Activated CD4-positive, alpha-beta T cell treated with anti-CD3 and anti-CD28 coated beads, Interleukin-2, amount 10 ng/mL, durations not matched to agents 7 days and 5 days (primary cell): ENCODE measurements at places on chromosomes 6 and 20.
A peak's percentile ranks its signal among the peaks of the same experiment; 100 is the strongest.

DNA sequence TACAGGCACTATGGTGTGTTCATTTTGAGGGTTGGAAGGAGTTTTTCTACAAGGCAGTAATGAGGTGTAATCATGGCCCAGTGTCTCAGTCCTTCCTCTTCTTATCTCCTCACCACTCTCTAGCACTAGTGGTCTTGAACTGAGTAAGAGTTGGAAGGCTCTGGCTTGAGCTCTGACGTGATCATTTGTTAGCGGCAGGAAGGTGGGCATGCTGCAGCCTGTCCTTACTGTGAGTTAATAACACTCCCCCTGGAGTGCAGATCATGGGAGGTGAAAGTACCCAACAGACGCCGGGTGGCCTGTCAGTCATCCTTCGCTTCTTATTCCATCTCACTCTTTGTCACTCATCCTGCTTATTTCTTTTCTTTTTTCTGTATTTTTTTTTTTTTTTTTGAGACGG lies 356.9 kb downstream of the CDKAL1 start:
- DNase-seq = no peak

- DNase-seq = no peak
Measured at GRCh38 chr6:51167468-51167867, 348.8 kb downstream of the TFAP2B start.

DNA sequence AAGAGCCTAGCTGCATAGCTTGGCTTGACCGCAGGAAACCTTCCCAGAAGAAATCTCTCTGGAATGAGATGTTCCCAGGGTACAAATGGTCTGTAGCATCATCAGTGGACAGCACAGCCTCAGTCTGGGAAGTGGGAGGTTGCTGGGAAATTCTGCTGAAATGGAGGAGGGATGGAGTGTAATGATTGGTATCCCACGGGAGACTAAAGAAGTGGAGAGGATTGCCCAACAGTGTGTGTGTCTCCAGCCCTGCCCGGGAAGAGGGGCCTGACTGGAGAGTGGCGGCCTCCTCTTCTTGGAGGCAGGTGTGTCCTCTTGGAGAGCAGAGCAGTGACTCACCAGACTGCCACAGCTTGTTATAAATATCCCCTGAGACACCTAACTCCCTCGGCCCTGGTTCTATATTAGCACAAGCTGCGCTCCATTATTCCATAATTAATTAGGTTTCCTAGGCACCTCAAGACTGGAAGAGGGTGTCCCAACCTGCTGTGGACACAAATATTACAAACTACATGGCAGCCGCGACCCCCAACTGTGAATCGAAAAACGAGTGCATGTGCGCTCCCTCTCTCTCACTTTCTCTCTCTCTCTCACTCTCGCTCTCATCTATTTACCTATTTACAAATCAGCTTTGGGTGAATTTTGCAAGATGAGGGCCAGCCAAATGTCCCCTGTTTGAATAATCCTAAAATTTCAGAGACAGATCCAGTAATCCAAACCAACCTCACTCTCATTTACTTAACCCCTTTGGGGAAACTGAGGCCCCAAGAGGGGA lies 68.8 kb downstream of the FGD2 start:
- no peak for DNase-seq

GRCh38 chr6:31814677-31815024 lies 432 bp downstream of the HSPA1L start:
- peak; percentile 82 for DNase-seq

DNA sequence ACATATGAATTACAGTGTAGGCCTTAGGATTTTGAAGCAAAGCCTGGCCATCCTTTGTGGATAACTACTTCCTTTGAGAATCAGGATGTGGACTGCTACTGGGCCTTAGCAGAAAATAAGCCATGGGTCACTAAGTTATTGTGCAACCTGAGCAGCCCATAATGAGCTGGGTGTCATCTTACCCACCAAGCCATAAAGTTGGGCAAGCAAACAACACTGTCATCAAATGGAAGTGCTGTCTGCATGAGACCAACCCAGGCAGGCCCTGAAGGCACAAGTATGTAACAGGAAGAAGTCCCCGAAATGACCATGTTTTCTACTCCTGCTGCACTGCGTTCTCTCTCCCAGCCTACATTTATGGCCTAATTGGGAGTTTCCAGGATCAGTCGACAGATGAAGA lies 205.6 kb upstream of the GGTLC1 start:
- no peak for DNase-seq

DNA sequence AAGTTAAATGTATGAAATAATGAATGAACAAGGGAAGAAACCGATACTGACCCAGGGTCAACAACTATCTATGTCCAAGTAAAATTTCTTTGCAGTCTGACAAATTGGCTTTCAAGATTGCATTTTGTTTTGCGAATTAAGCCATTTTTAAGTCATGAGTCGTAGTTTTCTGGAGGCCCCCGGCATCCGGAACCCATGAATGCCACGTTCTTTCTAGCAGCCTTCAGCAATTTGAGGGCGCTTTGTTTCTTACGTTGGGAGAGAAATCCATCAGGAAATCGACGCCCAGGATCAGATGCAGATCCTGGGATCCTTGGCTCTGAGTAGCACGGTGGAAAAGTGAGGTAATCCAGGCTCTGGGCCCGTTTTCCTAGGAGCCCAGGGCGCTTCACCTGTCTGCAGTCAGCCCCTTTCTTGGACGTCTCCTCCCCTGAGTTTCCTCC lies 309 bp upstream of the ABRACL start:
- DNase-seq = no peak

DNA sequence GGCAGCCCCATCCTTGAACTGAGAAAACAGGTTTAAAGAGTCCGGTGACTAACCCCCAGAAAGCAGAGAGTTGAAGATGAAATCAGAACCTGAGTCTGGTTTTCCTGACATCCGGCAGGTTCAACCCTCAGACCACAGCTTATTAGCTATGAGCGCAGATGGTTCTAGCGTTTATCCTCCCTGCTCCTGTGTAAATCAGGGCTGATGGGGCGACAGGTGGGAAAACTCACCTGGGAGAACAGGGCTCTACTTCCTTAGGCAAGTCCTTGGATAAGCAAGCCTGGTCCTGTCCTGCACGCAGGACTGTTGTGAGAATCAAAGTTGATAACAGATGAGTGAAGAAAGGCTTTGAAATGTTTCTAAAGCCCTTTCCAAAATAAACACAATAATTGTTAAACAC lies 31.4 kb downstream of the GHRH start:
- DNase-seq = no peak

GRCh38 chr6:108884211-108885059 lies 36.2 kb downstream of the ARMC2 start:
- no peak for DNase-seq

- DNase-seq = no peak
Measured at GRCh38 chr6:121584586-121585369, 149.3 kb downstream of the GJA1 start.

DNA sequence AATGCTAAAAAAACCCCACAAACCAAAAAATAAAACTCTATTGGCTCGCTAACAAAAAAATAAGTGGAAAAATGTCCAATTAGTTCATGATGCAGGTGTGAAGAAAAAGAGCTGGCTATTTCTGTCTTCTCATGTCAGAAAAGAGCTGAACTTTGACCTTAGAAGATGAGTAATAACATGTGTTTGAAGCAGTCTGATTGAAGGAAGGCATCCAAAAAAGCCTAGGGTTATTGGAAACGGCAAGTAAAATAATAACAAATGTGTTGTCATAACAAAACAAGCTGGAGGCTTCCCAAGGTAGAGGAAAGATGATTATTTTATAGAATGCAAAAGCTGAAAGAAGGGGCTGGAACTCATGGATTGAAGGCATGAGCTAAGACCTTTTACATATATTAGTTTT lies 94.4 kb upstream of the FAM184A start:
- no peak for DNase-seq

DNA sequence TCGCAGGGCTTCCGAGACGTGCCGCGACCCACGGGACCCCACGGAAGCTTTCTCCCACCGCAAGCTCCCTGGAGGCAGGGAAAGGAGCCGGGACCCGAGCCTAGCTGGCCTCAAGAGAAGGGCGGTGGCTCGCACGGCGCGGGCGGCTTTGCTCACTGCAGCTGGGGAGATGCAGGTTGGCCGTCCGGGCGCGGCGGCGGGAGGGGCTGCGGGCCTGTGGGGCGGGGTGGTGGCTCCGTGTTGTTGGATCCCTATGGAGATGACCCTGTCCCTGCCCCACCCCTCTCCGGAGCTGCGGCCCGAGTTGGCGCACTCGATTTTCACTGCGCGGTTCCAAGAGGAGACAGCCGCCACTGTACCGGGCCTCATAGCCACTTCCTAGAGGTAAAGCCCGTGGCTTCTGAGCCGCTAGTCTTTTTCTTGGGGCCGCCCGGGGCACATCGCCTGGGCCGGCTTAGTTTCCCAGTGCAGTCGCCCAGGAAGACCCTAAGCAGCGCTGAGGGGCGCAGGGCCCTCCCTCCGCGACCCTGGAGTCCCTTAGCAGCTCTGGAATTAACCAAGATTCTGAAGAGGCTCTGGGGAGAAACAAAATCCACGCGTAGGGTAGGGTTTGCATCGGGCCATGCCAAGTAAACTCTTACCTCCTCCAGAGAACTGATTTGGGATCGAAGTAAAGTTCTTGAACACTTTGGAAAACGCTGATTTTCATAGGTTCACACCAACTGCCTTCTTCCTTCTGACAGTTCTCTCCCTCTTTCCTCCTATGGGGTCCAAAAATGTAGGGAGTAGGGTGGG lies at the start of gene ECT2L:
ECT2L (plus strand) TSS at position 279 of the 795 bp plus-strand sequence. CDS start 17,188 bp downstream, outside the sequence.
- no peak for DNase-seq

- no peak for DNase-seq
Measured at GRCh38 chr6:44058617-44059358, 68.5 kb downstream of the MRPL14 start.

- DNase-seq = no peak
Measured at GRCh38 chr20:47694021-47694818, 91.1 kb downstream of the SULF2 start.

GRCh38 chr6:49646130-49646824 lies 9.6 kb upstream of the RHAG start:
- no peak for DNase-seq

GRCh38 chr20:41287327-41287726 lies 30.2 kb downstream of the ZHX3 start:
- DNase-seq = no peak

DNA sequence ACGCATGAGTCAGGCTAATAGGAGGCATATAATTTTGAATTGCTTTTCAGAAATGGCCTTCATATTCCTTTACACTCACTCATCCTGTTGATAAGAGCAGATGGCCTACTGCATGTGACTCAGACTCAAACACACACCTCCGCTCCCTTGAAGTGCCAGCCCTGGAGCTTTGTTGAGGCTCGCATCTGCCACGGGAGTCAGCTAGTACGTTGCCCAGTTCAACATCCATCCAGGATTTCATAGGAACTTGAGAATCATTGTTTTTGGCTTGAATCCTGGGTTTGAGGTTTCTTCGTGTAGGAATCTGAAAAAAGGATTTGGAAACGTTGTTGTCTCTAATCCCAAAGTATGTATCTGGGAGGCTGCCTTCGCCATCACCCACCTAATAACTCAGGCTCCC lies 87.4 kb upstream of the JAG1 start:
- DNase-seq = no peak

DNA sequence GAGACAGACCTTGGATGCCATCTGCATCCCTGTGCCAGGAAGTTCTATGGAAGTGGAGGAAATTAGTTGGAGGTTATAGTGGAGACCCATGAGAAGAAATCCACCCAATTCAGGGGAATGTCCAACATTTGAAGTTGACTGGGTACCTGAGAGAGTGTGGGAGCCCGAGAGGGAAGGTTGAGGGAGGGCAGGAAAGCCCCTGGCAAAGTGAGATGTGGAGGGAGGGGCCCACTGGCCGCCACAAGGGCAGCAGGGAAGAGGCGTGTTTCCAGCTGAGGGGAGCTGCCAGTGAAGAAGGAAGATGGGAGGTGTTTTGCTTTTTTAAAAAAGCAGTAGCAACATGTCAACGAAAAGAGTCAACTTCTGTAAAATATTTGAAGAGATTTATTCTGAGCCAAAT lies 16.3 kb upstream of the SERPINB9 start:
- no peak for DNase-seq

DNA sequence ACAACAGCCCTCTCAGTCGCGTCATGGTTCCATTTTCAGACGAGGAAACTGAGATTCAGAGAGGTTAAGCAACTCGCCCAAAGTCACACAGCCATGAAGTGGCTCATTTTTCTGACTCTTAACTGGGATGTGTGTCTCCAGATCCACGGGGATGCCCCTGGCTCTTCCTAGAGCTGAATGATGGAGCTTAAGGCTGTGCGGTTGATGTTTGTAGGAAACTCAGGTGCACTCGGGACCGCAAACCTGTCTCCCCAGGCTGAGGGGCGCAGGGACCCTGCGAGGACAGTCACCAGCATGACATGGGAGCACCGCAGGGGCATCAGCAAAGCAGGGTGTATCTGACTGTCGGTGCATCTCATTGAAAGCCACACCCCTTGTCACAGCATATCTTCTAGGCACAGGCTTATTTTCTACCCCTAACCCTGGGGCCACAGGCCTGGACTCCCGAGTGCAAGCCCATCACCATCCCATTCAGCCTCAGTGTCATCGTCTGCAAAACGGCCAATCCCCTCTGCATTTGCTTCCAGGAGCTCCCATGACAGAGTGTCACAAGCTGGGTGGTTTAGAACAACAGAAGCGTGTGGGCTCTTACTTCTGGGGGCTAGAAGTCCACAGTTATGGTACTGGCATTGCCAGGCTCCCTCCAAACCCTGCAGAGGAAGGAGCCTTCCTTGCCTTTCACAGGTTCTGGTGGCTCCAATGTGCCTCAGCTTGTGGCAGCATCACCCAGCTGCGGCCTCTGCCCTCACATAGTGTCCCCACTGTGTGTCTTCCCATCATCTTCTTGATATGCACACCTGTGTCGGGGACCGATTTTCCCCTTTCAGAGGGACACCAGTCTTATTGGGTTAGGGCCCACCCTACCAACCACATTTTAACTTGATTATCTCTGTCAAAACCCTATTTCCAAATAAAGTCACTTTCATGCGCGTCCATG lies 9.9 kb upstream of the ARHGAP40 start:
- no peak for DNase-seq

DNA sequence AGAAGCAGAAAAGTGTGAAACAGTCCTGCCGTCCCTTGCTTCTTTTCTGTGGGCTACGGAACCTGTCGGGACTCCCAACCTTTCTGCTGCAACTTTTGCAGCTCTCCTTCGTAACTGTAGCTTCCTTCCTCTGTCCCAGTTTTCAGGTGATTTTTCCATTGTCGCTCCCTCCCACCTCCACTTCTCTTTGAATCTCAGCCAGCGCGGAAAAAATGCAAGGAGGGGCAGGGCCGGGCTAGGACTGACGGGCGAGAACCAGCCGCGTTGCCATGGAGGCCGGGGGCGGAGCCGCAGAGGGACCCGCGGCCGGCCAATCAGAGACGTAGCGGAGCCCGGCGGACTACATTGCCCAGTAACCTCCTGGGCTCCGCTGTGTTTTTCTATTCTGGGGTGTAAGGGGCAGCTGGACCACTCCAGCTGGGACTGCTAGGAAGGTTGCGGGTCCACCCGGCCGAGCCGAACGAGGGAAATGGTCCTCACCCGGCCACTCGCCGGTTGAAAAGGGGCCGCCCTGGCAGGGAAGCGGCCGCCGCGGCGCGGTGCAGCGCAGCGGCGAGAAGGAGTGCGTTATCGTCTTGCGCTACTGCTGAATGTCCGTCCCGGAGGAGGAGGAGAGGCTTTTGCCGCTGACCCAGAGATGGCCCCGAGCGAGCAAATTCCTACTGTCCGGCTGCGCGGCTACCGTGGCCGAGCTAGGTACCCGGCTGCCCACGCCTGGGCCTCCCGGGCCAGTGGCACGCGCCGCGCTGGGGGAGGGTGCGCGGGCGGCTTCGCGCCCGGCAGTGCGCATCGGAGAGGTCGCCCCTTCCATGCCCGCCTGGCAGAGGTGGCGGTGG lies at the start of the genes CYP39A1 and SLC25A27:
CYP39A1 (minus strand) TSS at position 216 of the 836 bp plus-strand sequence. CDS start 236 bp downstream, outside the sequence.
SLC25A27 (plus strand) TSS at position 373 of the 836 bp plus-strand sequence; CDS start at position 591, 218 bp downstream.
- peak; percentile 85 for DNase-seq
